ENCODE measurements at places on chromosomes 4 and X. TPM values are rescaled to one million over a fixed set of nuclear protein-coding genes. Genes with fewer than 3 reads are reported as not detected.

Gene SLIT2
- 33.7 TPM for total RNA-seq

Gene CYTL1
- total RNA-seq, result 2.2 TPM

Gene NUDT10
- total RNA-seq, result 7.3 TPM

Gene ZFX
- total RNA-seq, result 51.3 TPM

Gene ZNF141
- total RNA-seq, result 33.2 TPM

Gene GPRASP3
- 13.8 TPM for total RNA-seq

Gene MAOA
- 14.7 TPM for total RNA-seq

Gene MAP9
- 17.0 TPM for total RNA-seq

Gene MED12
- 57.5 TPM for total RNA-seq

Gene GRID2
- total RNA-seq, result 16.8 TPM

Gene ACE2
- total RNA-seq, result 16.9 TPM

Gene GABRG1
- total RNA-seq, result 0.06 TPM

Gene NPY5R
- 1.6 TPM for total RNA-seq

Gene TMPRSS11B
- not detected for total RNA-seq

Gene POU4F2
- not detected for total RNA-seq

Gene BEND2
- total RNA-seq, result not detected

Gene REELD1
- total RNA-seq, result 0.35 TPM

Gene TMPRSS11E
- 0.18 TPM for total RNA-seq

Gene UCP1
- total RNA-seq, result not detected

Gene ENOPH1
- total RNA-seq, result 39.6 TPM

Gene FNIP2
- 115 TPM for total RNA-seq

Gene CLTRN
- 10.3 TPM for total RNA-seq

Gene SSX4B
- total RNA-seq, result not detected

Gene ANAPC10
- total RNA-seq, result 31.9 TPM

Gene SORBS2
- 61.0 TPM for total RNA-seq

Gene SPACA5
- not detected for total RNA-seq

Gene CYBB
- total RNA-seq, result 27.5 TPM

Data from metanephros (tissue), 2 donors.